ENCODE measurements at places on chromosomes 3 and 15.

DNA sequence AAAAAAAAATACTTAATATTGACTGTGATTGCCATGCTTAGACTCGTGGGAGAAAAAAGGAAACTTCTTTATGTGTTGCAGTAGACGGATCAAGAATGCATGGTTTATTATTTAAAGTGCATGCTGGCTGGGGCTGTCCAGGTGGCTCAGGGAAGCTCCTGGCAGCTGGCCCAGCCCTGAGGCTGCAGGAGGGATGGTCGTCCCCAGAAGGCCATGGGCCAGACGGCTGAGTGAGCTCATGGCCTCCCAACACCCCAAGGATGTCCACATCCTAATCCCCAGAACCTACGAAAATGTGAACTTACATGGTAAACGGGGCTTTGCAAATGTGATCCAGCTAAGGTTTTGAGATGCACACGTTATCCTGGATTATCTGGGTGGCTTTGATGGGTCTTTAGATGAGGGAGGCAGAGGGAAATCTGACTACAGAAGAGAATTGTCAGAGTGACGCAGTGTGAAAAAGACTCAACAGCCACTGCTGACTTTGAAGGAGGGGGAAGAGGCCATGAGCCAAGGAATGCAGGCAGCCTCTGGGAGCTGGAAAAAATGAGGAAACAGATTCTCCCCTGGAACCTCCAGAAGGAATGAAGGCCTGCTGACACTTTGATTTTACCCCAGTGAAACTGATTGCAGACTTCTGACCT is 29.8 kb downstream of the ADAMTS17 start:
- no peak for DNase-seq

DNA sequence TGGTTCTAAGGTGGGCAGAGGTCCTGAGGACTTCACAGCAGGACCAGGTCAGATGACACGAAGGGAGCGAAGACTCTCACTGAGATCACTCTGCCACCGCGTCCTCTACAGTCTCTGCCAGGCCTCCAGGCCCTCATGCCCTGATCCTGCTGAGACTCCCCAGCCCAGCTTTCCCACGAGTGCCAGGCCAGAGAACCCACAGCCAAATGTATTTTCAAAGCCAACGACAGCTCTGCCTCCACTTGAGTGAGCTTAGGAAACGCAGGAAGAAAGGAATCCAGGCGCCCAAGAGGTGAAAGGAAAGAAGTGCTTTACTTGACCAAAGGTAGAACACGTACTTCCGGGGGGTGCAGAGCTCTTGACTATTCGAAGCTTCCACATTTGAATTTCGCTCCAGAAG is 275.0 kb downstream of the XXYLT1 start:
- no peak for DNase-seq

DNA sequence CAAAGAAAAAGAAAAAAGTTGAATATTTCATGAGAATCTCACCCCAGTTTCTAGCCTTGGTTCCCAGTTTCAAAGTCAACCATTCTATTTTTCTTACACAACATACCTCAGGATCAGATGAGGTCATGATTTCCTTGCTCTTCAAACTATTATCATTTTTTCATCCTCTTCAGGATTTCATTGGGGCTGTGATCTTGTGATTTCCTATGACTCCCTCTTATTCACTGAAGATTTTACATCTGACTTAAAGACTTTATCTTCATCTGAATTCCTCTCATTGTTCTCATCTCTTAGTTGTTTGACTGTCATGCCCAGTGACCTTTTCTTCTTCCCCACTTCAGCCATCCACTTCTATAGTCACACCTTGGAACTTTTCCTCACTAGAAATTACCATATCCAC is 3.1 kb upstream of the C3orf33 start:
- no peak for DNase-seq

DNA sequence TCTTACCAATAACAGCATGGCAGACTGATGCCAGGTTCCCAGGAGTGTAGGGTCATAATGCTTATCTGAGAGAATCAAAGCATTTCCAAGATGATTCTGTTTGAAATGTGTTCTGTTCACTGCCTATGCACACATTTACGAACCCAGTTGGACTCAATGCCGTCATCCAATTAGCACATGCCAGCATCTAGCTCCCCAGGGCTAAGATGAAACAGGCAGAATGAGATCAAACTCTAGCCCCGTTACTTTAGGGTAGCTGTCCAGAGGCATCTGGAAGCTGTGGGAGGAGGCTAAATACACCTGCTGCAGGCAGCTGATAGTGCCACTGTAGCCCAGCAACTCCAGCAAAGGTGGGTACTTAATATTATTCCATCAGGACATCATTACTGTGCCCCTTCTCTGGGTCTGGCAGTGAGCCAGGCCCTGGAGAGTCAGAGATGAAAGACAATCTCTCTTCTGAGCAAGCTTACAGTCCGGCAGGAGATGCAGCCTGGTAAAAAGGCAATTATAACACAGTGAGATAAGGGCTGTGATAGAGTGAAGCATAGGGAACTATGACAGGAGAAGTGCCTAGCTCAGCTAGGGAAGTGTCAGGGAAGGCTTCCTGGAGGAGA is 156.4 kb upstream of the PPP2R3A start:
- DNase-seq, result no peak

GRCh38 chr3:193872265-193872753 is 263.6 kb upstream of the HES1 start:
- no peak for DNase-seq

DNA sequence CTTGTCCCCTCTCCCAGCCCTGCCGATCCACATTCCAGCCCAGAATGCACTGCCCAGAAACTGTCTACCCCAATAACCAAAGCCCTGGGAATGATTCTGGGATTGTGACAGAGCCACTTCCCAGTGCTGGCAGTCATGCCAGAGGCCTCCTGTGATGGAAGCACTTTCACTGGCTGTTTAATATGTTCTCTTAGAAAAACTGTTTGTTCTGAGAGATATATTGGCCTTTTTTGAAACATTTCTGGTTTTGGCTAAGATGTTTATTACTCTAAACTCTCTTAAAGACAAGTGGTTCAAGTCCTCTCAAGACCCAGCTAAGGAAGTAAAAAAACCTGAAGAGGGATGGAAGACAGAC is 74.0 kb upstream of the HACD2 start:
- DNase-seq, result no peak

GRCh38 chr3:106088899-106089298 is 220.1 kb upstream of the CBLB start:
- DNase-seq, result no peak

GRCh38 chr15:98233873-98234272 is 273.4 kb downstream of the ARRDC4 start:
- no peak for DNase-seq

- no peak for DNase-seq
Observed at GRCh38 chr3:169147238-169148008, 516.1 kb downstream of the MECOM start.

- no peak for DNase-seq
Observed at GRCh38 chr3:108297647-108298046, 1.3 kb downstream of the HHLA2 start.

DNA sequence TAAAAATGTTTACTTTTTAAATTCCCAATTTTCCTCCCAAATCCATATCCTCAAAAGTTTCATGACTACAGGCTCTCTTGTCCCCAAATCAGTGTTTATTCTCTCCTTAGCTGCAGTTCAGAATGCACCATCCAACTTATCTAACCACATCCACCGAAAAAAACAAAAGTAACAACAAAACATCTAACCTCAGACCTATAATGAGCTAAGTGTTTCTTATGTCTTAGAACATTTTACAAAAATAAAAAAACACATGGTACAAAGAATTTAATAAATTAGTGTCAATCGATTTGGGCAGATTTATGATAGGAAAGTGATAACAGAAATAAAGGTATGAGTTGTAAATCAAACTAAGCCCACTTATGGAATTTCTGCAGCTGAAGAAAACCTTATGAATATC is 13.6 kb downstream of the SATB1 start:
- no peak for DNase-seq

GRCh38 chr3:191329654-191330529 is at the start of gene UTS2B:
UTS2B (minus strand) TSS chr3:191330526; CDS start chr3:191282189, 48,337 bp downstream.
- DNase-seq, result no peak

DNA sequence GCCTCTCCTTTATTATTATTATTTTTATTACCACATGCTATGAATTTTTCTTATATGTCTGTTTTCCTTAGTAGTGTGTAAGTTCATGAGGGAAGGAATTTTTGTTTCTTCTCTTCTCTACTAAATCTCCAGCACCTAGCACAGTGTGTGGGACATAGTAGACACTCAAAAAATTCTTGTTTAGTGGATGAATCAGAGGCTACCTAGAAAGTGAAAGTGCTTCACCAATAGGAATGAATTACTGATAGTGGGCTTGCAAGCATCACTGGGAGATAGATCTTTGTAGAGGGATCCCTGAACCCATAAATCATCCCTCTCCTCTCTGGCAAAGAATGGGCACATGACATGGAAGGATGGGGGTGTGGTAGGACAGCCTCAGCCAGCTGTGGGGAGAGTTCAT is 8.5 kb downstream of the SPTBN5 start:
- DNase-seq, result no peak

GRCh38 chr15:101183931-101184305 is 67.9 kb downstream of the CHSY1 start:
- no peak for DNase-seq

- DNase-seq, result no peak
Observed at GRCh38 chr15:48887144-48887543, 9.2 kb downstream of the EID1 start.

DNA sequence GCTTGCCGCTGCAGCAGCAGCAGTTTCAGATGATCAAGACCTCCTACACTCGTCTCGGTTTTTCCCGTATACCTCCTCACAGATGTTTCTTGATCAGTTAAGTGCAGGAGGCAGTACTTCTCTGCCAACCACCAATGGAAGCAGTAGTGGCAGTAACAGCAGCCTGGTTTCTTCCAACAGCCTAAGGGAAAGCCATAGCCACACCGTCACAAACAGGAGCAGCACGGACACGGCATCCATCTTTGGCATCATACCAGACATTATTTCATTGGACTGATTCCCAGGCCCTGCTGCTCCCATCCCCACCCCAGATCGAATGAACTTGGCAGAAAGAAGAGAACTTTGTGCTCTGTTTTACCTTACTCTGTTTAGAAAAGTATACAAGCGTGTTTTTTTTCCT is 17.6 kb downstream of the CALML4 start:
- DNase-seq, result no peak

DNA sequence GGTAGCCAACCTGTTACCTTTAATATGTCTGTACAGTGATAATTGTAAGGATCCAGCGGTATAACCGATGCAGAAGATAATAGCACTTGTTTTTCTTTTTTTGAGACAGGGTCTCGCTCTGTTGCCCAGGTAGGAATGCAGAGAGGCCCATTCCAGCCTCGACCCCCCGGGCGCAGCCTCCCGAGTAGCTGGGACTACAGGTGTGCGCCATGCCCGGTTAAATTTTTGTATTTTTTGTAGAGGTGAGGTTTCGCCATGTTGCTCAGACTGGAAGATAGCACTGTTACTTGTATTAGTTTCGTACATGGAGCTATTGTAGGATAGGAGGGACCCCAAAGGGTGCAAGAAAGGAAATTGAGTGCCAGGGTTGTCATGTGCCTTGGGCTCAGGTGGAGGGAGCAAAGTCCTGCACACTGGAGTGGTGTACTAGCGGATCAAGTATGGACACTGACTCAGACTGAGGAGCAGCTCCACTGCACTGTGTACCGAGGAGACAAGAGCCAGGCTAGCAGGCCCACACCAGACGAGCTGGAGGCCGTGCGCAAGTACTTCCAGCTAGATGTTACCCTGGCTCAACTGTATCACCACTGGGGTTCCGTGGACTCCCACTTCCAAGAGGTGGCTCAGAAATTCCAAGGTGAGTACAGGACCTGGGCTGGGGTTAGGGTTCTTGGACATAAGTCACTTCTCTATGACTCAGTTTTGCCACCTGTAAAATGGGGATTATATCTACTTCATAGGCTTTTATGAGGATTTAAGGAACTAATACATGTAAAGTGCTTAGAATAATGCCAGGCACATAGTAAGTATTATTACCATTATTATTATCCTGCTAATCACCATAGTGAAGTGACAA is 1.0 kb downstream of the OGG1 start:
- DNase-seq, result no peak

DNA sequence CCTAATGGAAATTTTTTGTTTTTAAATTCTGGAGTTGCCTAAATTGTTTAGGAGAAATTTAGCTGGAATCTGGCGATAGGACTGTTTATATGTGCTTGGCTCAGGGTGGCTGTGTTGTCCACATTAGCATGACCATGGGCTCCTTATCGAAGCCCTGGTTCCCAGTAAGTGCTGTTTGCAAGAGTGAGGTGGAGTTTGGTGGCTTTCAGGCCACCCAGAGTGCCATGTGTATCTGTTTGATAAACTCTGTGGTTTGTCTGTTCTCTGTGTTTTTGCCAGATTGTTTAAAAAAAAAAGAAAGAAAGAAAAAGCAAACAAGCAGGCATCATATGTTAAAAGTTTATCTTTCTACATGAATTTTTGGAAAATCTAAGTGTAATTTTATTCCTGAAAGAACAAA is 51.5 kb downstream of the PLCL2 start:
- DNase-seq, result no peak

DNA sequence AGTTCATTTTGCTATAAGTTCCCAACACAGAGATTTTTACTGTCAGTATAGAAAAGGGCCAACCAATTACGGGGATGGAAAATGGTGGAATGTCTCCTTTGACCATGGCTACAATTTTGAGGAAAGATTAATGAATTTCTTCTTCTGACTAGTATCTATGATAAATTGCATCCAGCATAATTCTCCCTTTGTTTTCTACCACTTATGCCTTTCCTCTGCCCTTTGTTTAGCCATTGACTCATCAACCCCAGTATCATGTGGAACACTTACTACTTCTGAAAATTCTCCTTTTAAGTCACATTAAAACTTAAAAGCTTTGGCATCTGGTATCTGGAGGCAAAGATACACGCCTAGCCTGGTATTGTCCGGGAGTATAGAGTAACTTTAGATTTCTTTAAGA is 92.9 kb upstream of the CADPS start:
- DNase-seq, result no peak

DNA sequence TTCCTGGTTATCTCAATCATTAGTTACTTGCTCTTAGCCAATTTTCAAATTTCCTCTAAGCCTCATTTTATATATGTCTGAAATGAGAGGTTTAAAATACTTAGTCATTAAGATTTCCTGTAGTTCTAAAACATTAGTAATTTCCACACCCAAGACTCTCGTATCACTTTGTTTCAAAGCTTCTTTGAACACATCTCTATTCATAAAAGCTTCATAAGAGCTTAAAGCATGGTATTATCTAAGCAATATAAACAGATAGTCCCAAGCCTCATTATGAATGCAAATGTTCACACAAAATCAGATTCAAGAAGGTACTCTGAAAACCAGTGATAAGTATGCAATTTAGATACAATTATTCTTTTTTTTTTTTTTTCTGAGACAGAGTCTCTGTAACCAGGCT is 217.0 kb downstream of the FMN1 start:
- DNase-seq, result no peak

- no peak for DNase-seq
Observed at GRCh38 chr3:93904568-93904967, 69.1 kb downstream of the PROS1 start.

- DNase-seq, result no peak
Observed at GRCh38 chr3:46261926-46262594, 19.8 kb downstream of the CCR3 start.

GRCh38 chr3:59432665-59433064 is 382.8 kb upstream of the CFAP20DC start:
- DNase-seq, result no peak

Data from T-helper 9 cell (primary cell).